ENCODE measurements at places on chromosomes 3 and 15.
A peak's percentile ranks its signal among the peaks of the same experiment; 100 is the strongest.

DNA sequence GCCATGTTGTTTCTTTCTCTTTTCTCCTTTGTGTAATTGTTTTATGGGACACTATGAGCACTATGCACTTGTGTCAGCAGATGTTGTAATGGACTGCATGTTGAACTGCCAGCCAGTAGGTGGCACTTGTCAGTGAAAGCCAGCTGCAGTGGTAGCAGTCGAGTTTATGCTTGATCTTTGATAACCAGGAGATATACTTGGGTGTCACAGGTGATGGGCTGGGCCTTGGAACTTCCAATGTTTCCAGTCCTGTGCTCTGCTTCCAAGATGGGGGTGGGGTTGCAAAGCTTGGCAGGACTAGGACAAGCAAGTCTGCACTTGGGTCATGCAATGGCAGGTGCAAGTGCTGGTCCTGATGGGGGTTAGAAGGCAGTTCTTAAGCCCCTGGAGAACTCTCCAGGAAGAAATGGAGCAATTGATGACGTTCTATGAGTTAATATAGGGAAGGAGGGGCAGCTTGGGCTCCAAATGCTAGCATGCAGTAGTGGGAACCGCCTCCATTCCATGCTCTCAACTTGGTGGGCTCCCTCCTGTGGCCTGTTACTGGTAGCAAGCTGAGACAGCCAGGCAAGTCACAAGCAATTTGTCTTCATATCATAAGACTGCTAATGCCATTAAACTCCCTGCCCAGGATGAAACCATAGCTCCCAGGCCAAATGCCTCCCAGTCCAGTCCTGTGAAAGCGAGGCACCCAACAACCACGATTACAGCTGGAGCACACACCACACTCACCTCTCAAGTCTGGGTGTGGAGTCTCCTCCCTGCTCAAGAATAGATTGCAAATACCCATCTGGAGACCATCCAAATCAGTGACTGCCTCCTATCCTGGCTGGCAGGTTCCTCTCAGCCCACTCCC is 287.2 kb downstream of the CGGBP1 start:
- DNase-seq, result no peak

- DNase-seq, result peak; percentile 34
These were observed 16.8 kb downstream of the EMC4 start for GRCh38 chr15:34241376-34242330.

- peak; percentile 8 for DNase-seq
These were observed 604 bp downstream of the KCTD6 start for GRCh38 chr3:58492494-58492905.

DNA sequence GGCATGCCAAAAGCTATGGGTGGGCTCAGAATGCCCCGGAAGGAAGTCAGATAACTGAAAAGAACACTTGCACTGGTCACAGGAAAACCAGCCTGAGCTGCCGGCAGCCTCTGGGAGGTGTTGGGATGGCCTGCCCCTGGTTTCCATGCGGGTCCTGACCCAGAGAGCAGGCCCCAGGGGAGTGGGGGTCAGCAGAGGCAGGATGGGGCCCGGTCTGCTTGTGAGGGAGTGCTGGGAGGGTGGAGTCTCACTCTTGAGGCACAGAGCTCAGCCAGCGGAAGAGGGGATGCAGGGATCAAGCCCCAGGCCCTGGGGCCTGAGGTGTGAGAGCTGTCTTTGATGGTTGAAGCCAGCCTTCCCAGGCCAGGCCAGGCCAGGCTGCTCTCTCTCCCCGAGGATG is 2.4 kb upstream of the RPUSD3 start:
- no peak for DNase-seq

DNA sequence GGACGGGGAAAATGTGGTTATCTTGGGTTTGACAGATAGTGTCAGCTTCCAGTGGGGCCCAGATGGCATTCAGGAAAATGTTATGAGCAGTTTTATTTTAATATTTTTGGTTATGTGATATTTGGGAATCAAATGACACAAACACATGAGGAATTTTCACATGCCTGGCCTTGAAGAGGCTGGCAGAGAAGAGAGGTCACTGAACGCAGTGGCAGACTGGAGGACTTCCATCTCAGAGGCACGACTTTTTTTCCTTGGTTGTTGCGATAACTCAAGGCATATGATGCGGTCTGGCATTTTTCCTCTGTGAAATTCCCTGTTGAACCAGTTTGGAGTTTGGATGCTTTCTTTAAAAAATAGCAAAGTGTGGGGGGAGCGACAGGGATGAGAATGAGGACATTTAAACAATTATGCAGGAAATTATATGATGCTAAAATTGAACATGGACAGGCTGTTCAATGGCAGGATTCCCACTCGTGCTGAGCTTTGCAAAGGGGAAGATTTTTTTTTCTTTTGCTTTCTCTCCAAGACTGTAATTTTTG is 36.9 kb upstream of the ARPP21 start:
- DNase-seq, result no peak

DNA sequence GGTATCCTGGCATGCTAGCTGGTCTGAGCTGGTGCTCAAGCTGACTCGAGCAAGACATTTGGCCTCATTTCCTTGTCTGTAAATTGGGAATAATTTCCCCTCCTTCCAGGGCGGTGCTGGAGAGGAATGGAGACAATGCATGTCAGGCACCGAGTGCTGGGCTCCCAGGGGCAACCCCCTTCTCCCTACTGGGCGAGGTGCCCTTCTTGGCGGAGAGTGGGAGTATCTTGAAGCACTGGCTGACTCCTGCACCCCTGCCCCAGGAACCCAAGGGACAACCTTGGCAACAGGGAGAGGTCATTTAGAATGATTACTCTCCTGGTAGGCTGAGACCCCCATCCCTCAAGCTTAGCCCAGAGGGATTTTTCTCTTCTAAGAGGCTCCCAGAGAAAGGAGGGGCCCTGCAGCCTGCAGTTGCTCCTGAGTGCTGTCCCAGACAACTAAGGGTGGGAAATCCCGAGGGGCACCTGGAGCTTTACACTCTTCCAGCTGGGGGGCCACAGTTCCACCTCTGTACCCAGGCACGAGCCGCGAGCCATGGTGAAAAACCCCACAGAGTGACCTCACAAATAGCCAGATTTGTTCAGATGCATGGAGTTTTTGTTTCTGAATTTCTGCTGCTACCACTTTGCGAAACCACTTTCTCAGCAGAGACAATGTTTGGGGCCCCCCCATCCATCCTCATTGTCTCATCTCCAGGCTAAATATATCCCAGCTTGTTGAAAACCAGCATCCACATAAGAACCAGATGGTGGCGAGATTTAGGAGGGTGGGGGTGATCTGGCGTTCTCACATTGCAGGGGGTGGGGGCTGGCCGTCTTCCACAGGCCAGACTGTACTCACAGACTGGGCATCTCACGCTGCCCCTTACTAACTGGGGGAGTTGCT is 44.8 kb downstream of the ABTB1 start:
- no peak for DNase-seq

DNA sequence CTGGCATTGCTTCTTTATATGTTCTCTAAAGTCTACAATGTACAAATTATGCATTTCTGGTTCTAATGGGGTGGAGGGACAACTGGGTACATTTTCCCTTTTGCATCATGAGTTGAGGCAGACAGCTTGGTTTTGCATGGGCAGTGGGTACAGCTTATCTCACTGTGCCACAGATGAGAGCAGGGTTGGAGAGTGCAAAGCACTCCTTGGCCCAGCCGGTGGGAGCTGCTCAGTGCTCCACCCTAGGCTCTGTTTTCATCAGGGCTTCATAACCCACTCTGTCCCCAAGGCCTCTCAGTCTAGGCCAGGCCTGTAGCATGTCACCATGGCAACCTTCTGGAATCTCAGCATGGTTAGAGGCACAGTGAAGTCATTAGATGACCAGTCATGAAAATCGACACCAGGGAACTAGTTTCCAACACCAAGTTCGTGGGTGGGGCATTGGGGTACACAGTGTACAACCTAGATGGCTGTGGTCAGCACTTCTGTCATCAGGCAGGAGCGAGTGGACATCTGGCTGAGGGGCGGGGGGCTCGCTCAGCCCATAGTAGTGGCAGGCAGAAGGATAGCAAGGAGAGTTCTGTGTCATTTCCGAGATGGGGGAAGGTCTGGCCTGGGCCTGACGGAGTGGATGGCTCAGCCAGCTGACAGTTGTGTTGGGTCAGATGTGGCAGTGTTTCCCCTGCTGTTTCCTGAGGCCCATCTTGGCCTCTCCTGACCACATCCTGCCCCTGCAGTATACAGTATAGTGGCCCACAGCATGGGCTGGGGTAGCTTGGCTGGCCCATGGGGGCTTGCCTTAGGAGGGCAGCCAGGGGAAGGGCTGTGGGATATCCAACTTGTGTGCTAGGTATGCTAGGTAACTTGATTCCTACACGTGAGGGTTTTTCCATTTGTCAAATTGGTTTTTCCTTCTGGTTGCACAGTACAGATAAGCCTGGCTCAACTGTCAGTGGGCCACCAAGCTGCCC is 75.7 kb upstream of the PRR23C start:
- no peak for DNase-seq

DNA sequence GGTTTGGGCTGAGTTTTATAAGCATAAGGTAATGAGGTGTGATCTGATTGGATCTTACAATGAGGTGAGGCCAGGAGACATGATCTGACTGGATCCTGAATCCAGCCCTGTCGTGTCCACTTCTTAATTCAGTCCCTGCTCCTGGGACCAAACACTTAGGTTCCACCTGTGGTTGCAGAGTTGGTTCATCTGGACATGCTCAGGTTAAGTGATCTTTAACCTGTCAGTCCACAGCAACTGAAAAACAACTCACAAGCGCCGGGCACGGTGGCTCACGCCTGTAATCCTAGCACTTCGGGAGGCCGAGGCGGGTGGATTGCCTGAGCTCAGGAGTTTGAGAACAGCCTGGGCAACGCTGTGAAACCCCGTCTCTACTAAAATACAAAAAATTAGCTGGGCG is 679.3 kb upstream of the ALCAM start:
- no peak for DNase-seq

DNA sequence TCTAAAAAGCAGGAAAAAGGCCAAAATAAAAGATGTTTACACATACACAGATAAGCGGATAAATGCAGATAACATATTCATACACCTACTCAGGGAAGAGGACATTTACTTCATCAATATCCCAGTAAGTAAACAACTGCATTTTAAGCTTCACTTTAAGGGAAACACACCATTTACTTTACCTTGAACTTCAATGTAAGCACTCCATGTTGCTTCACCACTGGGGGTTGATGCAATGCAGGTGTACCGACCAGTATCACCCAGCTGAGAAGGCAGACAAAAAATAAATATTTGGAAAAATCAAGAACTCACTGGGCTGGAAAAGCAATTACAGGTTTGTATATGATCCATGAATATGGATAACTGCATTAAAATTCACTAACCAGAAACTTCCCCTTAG is 1099.5 kb downstream of the ROBO1 start:
- no peak for DNase-seq

- no peak for DNase-seq
These were observed 125.0 kb upstream of the MEF2A start for GRCh38 chr15:99440551-99441443.

DNA sequence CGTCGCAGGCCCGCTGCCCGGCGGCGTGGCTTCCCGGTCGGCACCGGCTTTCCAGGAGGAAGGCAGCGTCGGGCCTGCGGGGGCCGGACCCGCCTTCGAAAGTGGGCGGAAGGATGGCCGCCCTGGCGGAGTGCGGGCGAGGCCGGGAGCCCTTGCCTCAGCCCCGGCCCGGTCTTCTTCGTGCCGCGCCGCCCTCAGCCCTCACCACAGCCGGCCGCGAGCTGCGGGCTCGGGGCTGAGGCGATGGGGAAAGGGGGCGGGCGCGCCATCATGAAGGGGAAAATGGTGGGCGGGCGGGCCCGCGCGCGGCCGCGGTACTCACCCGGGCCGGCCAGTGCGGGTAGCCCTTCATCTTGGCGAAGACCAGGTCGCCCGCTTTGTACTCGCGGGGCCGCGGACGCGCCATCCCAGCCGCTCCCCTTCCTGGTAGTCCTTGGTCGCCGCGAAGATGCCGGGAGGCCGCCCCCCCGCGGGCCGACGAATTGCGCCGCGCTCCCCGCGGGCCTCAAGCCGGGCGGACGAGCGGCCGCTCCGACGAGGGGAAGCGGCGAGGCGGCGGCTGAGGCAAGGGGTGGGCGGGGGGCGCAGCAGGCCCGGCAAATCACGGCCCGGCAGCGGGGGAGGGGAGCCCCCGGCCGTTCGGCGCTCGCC is 489 bp downstream of the HDGFL3 start:
- DNase-seq, result peak; percentile 50

- DNase-seq, result peak; percentile 67
These were observed 501.7 kb downstream of the SHQ1 start for GRCh38 chr3:72346526-72346926.

GRCh38 chr3:195550723-195551122 is 7.6 kb upstream of the PPP1R2 start:
- DNase-seq, result no peak

DNA sequence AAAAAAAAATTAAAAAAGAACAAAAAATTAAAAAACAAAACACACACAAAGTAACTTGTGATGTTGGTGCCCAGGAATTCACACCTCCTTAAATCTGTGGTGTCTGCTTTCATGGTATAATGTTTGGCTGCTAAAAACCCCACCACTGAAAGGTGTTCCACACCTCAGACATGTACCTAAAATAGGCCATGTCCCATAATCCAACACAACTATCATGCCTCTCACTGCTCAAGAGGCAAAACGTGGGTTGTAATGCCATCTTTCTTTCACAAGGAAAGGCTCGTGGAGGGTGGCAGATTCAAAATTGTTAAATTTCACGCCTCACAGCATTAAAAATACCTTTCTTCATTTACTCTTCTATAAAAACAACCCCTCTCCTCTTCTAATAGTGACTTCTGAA is 29.5 kb downstream of the MKRN2 start:
- no peak for DNase-seq

GRCh38 chr3:175941352-175941751 is 1082.2 kb downstream of the NAALADL2 start:
- no peak for DNase-seq

- DNase-seq, result peak; percentile 83
These were observed 45.5 kb upstream of the KLHL25 start for GRCh38 chr15:85840079-85840801.

GRCh38 chr15:63354821-63355650 is 26.6 kb downstream of the CA12 start:
- no peak for DNase-seq

GRCh38 chr3:186320862-186321568 is 41.0 kb downstream of the DGKG start:
- DNase-seq, result peak; percentile 85

GRCh38 chr3:149180057-149180573 is 41.5 kb downstream of the CP start:
- DNase-seq, result peak; percentile 92

DNA sequence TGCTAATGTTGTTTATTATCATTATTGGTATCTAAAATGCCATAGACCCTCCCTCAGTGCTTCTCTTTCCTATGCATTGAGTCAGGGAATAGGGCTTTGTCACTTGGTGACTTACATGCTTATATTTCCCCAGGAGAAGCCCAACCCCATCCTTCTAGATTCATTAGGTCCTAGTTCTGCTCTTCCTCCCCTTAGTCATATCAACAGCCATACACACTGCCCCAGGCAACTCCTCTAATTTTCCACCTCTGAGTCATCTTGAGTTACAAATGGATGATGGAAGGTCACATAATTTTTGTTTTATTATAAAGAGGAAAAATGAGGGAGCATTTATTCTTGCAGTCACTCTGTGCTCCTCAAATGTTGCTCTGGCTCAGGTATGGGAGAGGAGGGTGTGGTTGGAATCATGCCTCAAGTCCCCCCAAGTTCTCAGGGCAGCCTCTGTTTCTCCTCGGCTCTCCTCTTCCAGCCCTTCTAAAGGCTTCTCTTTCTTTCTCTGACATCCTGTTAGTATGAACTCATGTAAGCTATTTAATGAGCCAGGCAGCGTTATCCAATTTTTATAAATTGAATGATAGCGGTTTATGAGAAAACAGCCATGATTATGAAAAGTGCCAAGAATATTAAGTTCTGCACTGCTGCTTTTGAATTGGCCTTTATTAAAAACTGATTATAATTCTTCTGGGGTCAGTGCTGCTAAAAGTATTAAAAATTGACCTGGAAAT is 45.6 kb upstream of the FSTL1 start:
- peak; percentile 84 for DNase-seq

All from RWPE1 (cell line).